ENCODE measurements at places on chromosomes 16 and 17.

GRCh38 chr16:81553814-81554675 lies 109.4 kb downstream of the CMIP start:
- no peak for DNase-seq

DNA sequence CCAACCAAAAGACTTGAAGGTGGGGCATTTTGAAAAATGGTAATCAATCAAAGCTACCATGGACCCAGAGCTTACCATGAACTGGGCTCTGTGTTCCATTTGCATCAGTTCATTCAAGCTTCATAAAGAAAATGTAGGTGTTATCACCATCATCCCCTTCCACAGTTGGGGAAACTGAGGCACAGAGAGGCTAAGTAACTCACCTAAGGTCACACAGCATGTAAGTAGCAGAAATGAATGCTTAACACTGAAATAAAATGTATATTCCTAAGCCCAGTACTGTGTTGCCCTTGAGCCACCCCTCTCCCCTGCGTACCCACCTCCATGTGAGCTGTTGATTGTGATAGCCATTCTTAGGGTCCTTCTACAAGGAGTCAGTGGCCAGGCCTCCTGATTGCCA lies 83.6 kb downstream of the VAT1L start:
- no peak for DNase-seq

DNA sequence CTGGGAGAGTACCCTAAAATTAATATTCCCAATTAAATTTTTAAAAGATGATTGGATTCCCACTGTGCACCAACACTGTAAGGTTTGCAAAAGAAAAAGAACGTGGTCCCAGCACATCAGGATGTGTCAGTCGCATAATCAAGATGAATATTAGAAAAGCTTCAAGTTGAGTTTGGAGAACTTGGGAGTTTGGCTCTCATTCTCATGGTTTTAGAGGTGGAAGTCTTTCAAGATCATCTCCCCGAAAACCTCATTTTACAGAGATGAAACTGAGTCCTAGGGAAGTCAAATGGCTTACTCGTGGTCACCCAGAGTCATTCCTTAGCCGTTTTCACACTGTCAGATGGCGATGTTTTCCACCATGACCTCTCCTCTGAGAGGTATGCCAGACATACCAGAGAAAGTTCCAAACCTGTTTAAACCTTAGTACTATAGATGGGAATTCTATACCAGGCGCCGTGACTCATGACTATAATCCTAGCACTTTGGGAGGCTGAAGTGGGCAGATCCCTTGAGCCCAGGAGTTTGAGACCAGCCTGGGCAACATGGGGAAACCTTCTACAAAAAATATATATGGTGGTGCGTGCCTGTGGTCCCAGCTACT lies 1.2 kb downstream of the SEC14L1 start:
- DNase-seq = no peak

GRCh38 chr16:80806927-80807340 lies 2.5 kb upstream of the CDYL2 start:
- no peak for DNase-seq

DNA sequence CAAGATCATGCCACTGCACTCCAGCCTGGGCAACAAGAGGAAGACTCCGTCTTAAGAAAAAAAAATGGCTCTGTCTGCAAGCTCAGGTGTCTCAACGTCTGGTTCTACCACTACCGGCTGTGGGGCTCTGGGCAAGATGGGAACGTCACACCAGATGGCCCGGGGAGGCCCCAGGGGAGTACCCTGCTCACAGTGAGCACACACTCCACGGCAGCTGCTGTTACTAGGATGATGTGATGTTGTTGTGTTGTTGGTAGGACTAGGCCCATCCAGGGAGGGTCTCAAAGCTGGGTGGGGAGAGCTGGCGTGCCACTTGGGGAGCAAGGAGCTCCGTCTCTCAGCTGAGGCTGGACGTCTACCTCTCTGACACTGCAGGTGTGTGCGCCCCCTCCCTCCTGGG lies 9.4 kb upstream of the NPTX1 start:
- no peak for DNase-seq

DNA sequence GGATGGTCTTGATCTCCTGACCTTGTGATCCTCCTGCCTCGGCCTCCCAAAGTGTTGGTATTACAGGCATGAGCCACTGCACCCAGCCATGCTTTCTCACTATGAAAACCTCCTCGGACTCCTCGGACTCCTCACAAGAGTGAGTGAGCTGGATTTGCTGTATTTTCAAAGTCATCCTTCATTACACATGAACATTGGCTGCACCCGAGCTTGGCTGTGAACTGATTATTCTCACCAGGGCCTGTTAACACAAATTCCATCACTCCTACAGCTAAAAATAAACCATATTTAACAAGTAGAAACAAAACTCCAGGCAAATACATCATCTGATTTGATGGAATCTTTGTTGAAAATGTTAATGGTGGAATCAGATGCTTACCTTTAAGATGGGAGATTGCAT lies 50.3 kb downstream of the PITPNC1 start:
- DNase-seq = no peak
